ENCODE measurements at places on chromosomes 3 and 15.
A peak's percentile ranks its signal among the peaks of the same experiment; 100 is the strongest.

DNA sequence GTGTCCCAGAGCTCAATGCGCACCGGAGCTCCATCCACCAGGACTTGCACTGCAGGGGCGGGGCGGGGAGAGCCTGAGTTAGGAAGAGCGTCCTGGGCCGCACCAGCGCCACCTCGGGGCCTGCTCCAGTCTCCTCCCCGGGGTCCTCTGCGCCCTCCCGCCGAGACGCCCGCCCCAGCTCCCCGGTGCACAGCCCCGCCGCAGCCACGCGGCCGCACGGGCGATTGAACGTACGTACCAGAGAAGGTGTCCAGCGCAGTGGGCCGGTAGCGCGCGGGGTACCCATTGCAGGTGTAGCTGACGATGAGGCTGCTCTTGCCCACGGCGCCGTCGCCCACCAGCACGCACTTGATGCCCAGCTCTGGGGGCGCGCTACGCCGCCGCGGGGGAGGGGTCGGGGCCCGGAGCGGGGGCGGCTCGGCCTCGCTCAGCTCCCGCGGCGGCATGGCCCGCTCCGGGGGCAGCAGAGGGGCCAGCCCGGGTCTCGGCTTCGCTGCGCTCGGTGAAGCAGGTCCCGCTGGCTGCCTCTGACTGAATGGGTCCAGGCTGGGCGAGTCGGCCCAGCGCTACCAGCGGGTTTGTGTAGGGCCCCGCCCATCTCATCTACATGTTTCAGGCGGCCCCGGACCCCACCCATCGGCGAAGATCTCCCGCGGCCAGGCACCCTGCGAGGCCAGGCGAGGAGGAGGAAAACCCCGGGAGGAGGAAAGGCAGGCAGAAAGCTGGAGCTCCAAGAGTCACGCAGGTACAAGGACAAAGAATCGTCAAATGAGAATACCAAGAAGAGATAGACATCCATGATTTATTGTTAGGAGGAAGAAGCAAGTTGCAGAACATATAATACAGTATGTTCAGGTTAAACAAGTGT lies at the start of gene RHOV:
RHOV (minus strand) TSS at position 541 of the 868 bp plus-strand sequence; CDS start at position 446, 95 bp downstream.
- peak; percentile 35 for DNase-seq

GRCh38 chr3:97821287-97821773 lies 481 bp upstream of the CRYBG3 start:
- DNase-seq: no peak

GRCh38 chr3:16233806-16234205 lies 30.9 kb downstream of the DPH3 start:
- DNase-seq: no peak

DNA sequence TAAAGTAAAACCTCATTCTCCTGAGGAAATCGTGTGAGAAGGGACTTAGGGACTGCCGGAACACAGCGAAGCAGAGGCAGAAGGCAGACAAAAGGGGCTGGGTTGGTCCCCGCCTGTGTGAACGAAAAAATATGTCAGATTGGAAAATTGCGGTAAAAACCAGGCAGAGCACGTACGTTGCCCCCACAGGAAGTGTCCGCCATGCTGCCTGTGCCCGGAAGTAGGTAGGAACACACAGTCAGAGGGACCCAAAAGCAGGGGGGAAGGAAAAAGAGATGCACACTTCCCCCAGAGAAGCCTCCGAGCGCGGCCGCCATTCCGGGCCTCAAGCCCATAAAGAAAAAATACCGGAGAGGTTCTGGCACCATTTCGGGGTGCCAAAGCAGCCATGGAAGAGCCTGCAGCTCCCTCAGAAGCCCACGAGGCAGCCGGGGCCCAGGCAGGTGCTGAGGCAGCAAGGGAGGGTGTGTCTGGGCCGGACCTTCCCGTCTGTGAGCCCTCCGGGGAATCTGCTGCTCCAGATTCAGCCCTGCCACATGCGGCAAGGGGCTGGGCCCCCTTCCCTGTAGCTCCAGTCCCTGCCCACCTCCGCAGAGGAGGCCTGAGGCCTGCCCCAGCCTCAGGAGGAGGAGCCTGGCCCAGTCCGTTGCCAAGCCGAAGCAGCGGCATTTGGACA lies at the start of gene MKRN3:
MKRN3 (plus strand) TSS at position 280 of the 676 bp plus-strand sequence; CDS start at position 389, 109 bp downstream.
- DNase-seq: peak; percentile 67

DNA sequence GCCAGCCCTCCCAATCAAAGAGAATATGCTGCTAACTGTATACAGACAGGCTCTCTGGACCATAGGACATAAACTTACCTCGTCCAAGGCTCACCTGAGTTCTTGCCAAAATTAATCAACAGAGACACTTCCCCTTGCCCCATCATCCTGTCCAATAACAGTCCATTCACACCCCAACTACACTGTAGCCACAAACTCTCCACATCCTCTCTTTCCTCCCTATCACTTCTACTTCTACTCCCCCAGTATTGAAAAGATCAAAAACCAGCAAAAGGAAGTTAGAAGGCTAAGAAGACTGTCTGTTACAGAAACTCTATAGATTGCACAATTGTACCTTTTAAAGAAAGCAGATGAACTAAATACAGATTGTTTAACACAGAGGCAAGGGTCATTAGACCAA lies 133.5 kb upstream of the STT3B start:
- no peak for DNase-seq

DNA sequence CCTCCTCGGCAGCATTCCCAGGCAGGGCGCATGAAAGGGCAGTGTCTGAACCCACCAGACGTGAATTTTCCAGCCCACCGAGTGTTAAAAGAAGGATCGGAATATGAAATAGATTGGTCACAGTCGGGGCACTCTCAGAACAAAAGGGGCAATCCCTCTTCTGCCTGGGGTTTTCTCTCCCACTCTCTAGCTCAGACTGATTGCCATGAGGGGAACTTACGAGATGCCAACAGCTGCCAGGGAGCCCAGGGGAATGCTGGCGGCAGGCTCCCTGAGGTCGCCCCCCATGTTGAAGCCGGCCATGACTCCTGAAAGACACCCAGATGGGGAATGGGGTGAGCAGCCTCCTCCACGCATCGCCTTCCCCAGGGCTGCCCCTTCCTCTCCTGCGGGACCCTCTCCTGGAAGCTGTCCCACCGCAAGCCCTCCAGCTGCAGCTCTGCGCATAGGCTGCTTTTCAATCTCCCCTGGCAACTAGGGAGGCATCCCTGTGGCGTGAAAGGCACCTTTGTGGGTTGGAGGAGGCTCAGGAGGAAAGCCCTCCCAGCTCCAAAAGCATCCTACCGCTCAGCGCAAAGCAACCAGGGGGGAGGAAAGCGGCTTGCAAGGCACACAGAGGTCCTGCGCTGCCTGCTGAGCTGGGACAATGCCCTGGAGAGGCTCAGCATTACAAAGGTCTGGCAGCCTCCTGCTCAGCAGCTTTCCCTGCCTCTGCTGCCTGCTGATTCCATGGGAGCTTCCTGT lies 64.8 kb upstream of the HEG1 start:
- DNase-seq: no peak

GRCh38 chr3:16330351-16330750 lies 65.3 kb downstream of the OXNAD1 start:
- DNase-seq: no peak

DNA sequence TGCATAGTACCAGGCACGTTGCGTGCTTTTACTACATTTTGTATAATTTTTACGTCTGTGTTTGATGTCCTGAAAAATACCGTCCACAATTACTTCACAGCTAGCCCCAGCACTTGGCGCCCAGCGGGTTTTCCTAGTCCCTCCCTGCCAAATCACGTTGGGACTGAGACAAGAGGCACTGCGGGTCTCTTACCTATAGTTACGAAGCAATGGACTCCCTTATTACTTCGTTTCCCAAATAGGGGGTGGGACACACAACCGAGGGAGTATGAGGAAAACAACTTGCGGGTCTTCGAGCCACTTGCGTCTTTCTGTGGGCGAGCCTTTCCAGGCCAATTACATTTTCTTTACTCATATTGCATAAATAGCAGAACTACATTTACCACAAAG lies 620 bp upstream of the CMSS1 start:
- no peak for DNase-seq

GRCh38 chr3:138938877-138939560 lies 7.9 kb downstream of the FOXL2 start:
- DNase-seq: no peak

DNA sequence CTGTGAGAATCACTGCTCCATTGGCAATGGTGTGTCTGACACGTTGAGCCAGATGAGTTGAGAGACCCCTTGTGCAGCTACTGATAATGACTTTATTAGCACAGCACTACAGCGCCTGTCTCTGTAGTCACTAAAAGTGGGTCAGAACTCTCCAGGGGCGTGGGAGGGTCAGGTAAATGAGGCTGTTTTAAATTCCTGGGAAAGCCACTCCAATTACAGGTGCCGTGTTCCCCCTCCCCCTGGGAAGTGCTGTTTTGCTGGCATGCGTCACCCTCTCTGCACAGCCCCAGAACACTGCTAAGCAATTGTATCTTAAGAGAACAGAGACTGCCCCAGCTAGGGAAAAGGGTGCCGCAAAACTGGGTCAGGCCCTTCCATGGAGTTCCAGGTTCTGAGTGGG lies 21.5 kb upstream of the CPNE9 start:
- DNase-seq: no peak

GRCh38 chr15:101390462-101390861 lies 95.4 kb upstream of the SNRPA1 start:
- DNase-seq: no peak

DNA sequence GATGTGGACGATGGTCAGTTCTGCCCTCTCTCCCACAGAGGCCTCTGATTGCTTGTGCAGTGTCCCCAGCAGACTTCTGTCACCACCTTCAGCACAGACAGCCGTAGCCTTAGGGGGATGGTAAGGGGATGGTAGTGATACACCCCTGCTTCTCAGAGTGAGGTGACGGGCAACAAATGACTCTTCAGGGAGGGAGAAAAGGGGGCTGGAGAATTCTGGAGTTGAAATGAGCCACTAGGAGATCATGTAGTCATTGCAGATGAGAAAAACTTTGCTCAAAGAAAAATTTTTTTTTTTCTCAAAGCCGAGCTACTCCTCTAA lies 29.6 kb upstream of the TIMP4 start:
- DNase-seq: no peak

DNA sequence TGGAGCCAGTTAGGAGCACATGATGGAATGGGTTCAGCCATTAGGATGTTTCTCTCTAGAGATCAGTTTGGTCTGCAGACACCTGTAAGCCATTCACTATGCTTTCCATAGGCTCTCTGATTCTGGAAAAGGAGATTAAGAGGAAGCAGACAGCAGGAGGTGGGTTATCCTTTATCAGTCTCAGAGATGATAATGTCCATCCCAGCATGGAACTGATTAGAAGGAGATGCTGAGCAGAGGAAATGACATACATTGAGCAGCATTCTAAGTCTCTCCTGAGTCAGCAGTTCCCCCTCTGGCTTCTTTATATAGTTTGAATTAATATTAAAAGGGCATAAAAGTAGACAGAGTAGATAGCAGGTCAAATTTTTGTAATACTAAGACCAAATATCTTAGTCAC lies 591.1 kb downstream of the GBE1 start:
- no peak for DNase-seq

GRCh38 chr3:47161983-47162696 lies 1.8 kb downstream of the SETD2 start:
- DNase-seq: no peak

GRCh38 chr3:175272392-175272791 lies 413.3 kb downstream of the NAALADL2 start:
- DNase-seq: no peak

- no peak for DNase-seq
These were observed 7.1 kb downstream of the ALG3 start for GRCh38 chr3:184241447-184242296.

DNA sequence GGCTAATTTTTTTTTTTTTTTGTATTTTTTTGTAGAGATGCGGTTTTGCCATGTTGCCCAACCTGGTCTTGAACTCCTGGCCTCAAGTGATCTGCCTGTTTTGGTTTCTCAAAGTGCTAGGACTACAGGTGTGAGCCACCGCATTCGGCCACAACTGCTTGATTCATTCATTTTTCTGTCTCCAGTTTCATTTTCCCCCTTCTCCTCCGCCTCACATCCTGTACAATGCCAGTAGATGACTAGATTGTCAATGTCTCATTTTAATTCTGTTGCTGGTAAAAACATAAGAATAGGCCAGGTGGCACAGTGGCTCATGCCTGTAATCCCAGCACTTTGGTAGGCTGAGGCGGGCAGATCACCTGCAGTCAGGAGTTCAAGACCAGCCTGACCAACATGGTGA lies 12.0 kb upstream of the ZNF592 start:
- DNase-seq: no peak

DNA sequence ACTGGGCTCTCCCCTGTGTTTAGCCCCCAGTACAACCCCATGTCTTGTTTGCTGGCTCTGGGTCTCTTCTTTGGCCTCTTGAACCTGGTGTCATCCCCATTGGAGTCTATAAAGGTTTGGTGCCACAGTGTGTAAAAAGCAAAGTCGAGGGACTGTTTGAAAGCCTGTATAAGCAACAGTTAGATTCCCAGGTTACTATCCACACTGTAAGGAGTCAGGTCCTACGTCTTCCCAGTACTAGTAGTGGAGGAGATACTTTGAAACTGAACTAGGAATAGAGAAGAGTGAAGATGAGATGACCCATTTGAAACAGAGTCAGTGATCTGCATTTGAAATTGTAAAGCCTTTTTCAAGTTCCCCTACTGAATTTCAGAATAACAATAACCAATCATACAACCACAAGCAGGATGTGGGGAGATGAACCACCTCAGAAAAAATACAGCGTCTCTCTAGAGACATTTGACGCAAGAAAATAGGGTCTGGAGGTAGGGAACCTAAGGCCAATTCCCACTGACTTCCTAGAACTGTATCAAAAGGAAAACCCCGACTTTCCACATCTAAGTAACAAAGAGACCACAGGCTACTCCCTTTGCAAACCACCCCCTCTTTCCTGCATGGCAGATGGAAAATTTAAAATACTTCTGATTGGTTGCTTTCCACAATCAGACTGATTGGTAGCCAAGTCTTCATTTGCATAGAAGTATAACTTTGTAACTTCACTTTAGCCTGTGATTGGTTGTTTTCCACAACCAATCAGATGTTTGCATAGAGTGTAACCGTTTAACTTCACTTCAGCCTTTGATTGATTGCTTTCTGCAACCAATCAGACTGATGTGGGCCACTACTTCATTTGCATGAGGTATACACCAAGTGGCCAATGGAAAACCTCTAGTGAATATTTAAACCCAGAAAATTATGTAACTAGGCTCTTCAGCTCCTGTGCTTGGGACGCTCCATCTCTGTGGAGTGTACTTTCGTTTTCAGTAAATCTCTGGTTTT lies 49.9 kb upstream of the NEDD4 start:
- DNase-seq: no peak

- DNase-seq: no peak
These were observed 1.6 kb upstream of the P2RY13 start for GRCh38 chr3:151330899-151331298.

GRCh38 chr3:53473422-53473821 lies 21.0 kb upstream of the CACNA1D start:
- DNase-seq: no peak

DNA sequence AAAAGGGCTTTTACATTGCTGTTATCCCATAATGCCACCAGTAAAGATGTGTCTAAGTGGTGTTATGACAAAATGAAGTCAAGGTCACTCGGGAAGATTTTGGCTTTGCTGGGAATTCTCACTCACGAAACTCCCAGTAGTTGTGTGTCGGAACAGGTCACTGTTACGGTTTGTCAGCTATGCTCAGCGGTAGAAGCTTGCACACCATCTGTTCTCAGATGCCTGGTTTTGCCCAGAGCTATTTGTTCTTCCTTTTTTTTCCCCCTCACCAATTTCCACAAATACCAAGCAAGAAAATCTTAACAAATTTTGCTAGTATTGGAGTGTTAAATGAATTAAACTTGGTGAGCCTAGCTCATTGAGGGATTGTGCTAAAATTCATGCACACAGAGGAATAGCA lies 915.1 kb downstream of the MCTP2 start:
- DNase-seq: no peak

- no peak for DNase-seq
These were observed at the start of gene UBA7 for GRCh38 chr3:49813497-49814174. Gene UBA7 (minus strand): TSS chr3:49813953. CDS start chr3:49813787, 166 bp downstream.

All from NCI-H748 treated with DMSO at 0.1 percent for 48 hours (cell line).